ENCODE measurements at places on chromosomes 5 and 9.

DNA sequence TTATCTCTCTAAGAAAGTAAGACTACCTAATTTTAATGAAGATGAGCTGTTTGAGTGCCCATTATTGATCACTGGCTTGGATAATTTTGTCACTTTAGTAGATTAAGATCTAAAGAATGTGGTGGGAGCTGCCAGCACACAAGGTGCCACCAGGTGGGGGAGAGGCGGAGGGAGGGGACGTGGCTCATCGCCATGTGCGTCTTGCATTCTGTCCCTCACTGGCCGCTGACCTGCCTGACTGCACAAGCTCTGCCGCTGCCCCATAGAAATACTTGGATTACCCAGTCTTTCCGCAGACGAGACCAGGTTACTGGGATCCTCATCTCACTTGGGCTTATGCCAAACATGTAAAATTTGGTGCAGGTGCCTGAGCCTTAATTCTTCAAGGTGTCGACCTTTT lies 37.6 kb downstream of the RHOBTB3 start:
- DNase-seq: no peak

DNA sequence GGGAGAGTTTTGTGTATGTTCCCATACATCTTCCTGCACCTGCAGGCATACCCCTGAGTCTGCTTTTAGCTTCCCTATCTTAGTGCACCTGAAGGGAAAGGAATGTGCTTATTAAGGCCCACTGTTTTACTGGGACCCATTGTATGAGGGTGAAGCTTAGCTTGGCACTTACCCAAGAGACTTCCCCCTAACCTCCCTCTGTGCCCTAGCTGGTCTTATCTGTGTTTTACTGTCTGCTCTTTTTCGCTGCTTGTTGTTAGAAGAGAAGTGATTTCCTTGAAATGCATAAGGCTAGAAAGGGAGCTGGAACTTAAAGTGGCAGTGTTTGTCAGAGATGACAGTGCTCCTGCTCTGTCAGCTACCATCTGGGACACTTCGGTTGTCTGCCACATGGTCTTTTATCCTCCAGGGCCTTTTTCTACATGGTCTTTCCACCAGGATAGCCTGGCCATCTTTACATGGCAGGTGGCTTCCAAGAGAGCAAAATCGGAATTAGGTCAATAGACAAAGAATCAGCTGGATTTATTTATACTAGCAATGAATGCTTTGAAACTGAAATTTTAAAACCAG lies 122.5 kb upstream of the SLC44A1 start:
- no peak for DNase-seq

- DNase-seq: no peak
Observed at GRCh38 chr5:160237571-160238093, 8.3 kb downstream of the FABP6 start.

GRCh38 chr5:140833993-140834392 lies at the start of gene PCDHA7:
TSS of gene PCDHA7 (plus strand) at chr5:140834269. CDS start at chr5:140834384, 115 bp downstream.
- DNase-seq: no peak

DNA sequence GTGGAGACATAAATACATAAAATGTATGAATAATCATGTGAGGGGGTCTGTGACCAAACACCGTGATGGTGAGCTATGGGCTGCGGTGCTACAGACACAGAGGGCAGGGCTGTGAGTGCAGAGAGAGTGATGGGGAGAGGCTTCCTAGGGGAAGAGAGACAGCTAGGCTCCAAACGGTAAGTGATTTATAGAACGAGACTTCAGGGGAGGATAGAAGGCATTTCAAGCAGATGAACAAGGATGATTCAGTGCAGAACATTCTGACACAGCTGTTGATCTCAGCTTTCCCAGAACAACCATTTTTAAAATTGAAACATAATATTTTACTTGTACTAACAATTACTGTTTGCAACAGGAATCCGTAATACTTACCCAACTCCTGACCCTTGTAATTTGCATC lies 100.7 kb downstream of the GAS1 start:
- DNase-seq: no peak

GRCh38 chr5:43581398-43581797 lies 21.6 kb upstream of the NNT start:
- DNase-seq: no peak

DNA sequence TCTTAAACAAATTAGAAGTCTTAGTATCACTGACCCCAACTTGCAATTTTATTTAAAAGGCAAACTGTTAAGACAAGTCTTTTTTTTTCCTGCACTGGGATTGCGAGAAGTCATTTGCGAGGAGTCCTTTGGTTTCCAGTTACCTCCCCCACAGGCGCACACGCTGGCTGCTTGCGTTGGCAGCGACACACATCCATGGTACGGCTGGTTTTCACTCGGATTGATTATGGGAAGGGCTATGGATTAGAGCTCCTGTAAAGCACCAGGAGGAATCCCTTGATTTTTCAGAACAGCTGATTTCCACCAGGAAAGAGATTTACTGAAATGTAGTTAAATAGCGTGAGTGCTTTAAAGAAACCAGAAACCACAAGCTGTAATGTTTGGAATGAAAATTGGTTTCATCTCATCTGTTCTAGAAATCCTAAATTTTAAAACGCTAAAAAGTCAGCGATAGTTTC lies 737 bp downstream of the SLC1A3 start:
- no peak for DNase-seq

GRCh38 chr5:103224118-103224893 lies 34.3 kb upstream of the MACIR start:
- peak; percentile 72 for DNase-seq

DNA sequence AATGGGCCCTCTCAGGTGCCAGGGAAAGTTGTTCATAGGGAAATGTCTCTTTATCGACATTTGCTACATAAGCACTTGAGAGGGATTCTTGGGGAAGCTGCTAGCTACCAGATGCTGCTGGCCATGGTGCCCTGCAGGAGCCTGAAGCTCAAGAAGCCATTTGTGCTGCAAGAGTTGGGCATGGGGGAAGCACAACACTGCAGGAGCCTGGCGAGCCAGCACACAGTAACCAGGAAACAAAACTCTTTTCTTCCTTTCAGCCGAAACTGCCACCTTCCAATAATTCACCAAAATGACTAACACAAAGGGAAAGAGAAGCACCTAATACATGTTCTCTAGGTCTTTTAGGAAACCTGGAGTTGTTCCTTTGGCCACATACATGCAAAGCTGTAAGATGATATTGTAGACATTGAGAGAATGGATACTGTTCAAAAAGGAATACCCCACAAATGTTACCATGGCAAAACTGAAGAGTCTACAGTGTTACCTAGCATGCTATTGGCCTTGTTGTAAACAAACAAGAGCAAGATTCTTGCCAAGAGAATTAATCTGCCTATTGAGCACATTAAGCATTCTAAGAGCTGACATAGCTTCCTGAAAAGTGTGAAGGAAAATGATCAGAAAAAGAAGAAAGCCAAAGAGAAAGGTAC lies 26.1 kb upstream of the LARP1 start:
- no peak for DNase-seq

DNA sequence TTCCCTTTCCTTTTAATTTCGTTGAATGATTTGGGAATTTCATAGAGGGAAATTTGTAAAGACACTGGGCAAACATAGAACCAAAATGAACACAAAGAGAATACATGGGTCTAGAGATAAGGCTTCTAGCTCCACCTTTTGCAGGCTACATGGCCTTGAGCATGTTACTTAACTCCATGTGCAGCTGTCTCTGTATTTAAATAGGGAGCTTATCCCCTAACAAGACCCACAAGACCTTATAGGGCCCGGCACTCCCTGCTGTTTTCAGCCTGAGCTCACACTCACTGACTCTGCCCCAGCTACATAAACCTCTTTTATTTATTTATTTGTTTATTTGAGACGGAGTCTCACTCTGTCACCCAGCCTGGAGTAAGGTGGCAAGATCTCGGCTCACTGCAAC lies 30.6 kb upstream of the TLE1 start:
- DNase-seq: no peak

GRCh38 chr5:132385326-132386105 lies 16.0 kb downstream of the SLC22A5 start:
- DNase-seq: peak; percentile 92

- peak; percentile 41 for DNase-seq
Observed at GRCh38 chr9:27712806-27713205, 139.5 kb upstream of the C9orf72 start.

DNA sequence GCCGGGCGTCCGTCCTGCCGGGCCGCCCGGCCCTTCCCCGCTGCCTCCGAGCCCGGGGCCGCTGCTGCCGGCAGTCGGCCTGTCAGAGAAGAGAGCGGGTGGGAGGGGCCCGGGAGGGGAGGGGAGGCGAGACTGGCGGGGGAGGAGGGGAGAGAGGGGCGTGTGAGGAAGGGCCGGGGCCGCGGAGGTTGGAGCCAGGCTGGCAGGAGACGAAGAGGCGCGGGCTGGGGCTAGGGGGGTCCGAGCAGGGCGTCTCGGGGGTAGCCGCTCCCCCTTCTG lies 570 bp downstream of the CREBRF start:
- no peak for DNase-seq

GRCh38 chr5:96919754-96920197 lies 16.1 kb upstream of the LNPEP start:
- DNase-seq: no peak

DNA sequence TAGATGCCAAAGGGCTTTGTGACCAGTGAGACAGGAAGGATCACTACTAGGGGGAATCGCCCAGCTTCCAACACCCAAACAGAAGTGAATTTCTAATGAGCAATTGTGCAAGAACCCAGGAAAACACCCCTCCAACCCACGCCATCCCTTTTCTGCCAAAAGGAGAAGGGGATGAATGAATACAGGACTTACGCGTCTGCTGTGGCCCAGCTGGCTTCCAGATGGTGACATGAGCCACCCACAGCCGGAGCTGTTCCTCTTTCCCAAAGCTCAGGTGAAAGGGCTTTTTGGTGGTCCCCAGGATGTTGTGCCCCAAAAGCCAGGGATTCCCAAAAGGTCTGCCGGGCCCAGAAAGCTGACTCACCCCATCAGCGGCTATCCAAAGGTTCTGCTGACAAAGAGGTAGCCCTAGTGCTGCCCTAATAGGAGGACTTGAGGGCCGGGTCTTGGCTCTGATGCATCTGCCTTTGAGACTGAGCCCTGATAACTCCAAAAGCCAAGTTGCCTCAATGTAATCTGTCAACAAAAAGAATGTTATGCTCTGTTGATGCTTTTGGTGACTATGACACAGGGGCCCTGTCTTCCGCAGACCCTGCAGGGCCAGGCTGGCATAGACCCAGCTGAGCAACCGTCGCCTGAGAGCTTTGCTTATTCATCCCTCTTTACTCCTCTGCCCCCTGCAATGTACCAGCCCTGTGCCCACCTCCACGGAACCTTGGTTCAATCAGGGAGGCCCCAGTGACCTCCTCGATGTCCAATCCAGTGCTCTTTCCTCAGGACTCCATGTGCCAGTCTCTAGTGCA lies 14.5 kb downstream of the GSN start:
- DNase-seq: no peak

DNA sequence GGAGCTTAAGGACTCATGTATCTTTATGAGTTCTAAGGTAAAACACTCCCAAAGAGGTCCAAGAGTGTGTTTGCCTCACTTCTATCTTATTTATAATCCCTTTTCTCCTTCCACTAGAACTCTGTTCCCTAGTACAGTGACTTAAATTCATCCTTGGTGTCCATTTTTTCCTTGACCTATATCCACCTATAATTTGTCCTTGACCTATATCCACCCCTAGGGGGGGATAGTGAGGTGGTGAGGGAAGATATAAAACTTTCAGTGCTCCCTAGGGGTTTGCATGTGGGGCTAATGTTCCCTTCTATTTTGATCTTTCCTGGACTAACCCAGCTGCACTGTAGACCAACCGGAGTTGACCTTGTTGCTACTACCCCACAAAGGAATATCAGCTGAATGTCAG lies 83.5 kb upstream of the GNAQ start:
- no peak for DNase-seq

DNA sequence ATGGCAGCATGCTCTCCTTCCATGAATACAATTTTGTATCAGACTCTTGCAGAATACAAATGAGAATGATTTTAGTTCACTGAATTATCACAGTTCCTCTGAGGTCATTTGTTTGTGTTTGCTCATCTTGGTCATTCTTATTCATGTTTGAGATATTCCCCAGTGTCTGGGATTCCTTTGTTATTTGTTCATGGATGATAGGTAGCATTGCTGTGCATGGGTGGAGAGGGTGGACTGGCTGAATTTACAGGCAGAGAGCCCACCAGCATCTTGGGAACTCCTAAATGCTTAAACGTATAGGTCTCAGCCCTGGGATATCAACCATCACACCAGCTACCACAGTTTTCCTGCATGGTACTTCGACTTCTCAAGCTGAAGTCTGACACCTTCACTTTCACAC lies 459.8 kb downstream of the CCDC171 start:
- peak; percentile 29 for DNase-seq

- DNase-seq: no peak
Observed at GRCh38 chr5:175037820-175038219, 313.4 kb downstream of the MSX2 start.

DNA sequence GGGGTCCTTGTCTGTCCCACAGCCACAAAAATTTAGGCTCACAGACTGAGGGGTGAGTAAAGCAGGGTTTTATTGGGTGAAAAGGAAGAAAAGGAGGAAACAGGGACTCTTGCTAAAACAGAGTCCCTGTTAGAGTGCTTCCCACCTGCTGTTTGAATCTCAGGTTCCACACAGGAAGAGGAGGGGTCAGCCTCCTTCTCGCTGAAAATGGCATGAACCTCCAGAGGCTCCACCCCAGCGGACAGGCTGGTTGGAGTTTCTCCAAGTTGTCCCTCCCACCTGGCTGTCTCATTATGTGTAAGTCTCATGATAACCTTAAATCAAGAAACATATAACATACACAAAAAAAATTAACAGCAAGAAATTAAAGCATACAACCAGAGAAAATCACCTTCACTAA lies 28.3 kb upstream of the UHRF2 start:
- DNase-seq: no peak
